Muscle of leg (tissue), 16 donors: ENCODE measurements at places on chromosomes 2 and 18. TPM values are rescaled to one million over a fixed set of nuclear protein-coding genes. Genes with fewer than 3 reads are reported as not detected.

DNA sequence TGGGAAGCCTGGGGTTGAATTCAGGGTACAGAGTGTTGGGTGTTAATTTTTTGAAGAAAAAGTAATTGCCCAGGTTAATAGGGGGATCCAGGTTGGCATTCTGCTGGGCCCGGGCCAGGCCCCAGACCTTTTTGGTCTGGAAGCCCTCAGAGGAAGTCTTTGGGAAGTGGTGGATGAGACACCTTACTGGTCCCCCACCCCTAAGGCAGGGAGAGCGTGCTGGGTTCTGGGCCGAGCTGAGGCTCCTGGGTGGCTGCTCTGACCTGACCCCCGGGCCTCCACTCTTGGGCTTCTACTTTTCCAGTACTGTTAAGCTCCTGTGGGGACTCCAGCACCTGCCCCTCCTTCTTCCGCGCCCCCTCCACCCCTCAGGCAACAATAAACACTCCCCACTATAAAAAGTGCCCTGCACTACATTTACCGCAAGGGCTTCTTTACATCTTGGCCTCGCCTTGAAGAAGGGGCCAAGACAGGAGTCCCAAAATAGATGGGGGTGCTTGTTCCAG lies 753 bp upstream of the HOXD3 start:
- no peak for DNase-seq

GRCh38 chr2:73343992-73344391 lies 41.6 kb upstream of the ALMS1 start:
- DNase-seq, result no peak

DNA sequence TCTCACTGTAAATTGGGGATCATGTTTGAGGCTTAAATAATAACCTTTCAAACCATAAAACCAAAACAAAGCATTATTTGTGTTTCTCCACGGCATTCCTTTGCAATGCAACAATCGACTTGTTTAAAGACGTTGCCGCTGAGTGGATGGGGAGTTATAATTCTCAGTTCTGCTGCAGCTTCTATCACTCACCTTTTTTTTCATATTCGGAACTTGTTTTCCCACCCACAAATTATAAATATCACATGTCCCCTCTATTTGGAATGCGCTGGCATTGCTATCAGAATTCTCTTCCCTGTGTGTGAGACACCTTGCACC lies 372.8 kb upstream of the SMIM21 start:
- no peak for DNase-seq

Gene EIF5B
- total RNA-seq, result 19.8 TPM

Gene TMEM37
- 2.0 TPM for total RNA-seq

Gene MEP1B
- total RNA-seq, result 0.18 TPM

DNA sequence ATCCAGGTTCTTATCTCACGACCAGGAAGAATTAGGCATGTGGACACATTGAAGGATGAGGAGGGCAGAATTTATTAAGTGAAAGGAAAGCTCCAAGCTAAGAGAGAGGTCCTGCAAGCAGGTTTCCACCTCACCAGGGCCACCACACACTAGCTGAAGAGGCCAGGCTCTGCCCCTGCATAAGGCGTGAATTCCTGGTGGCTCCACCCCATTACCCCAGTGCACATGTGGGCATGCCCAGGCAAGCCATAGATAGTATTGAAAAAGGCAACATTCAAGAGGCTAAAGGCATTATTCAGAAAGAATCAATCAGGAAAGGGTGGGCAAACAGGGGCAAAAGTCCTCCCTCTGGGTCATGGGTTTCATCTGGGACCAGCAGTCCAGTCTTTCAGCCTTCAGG lies 30.9 kb upstream of the GRP start:
- DNase-seq, result no peak

Gene BARD1
- 36.9 TPM for total RNA-seq
